ENCODE measurements at places on chromosomes 7 and 10.

DNA sequence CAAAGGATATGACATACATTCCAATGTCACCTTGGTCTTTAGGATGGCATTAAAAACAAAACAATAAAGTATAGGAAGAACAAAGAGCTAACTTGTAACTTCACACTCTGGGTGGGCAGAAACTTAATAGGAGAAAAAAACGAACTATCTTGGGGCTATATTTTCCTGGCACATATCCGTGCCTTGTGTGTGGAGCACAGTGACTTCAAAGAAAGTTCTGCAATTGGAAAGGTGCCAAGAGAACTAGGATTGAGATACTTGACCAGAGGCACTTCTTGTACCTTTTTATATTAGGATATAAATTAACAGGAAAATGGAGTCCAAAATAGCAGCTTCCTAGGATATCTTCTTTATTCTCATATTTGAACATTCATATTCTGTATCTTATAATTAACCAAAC lies 148.4 kb downstream of the SEMA3D start:
- DNase-seq: no peak

DNA sequence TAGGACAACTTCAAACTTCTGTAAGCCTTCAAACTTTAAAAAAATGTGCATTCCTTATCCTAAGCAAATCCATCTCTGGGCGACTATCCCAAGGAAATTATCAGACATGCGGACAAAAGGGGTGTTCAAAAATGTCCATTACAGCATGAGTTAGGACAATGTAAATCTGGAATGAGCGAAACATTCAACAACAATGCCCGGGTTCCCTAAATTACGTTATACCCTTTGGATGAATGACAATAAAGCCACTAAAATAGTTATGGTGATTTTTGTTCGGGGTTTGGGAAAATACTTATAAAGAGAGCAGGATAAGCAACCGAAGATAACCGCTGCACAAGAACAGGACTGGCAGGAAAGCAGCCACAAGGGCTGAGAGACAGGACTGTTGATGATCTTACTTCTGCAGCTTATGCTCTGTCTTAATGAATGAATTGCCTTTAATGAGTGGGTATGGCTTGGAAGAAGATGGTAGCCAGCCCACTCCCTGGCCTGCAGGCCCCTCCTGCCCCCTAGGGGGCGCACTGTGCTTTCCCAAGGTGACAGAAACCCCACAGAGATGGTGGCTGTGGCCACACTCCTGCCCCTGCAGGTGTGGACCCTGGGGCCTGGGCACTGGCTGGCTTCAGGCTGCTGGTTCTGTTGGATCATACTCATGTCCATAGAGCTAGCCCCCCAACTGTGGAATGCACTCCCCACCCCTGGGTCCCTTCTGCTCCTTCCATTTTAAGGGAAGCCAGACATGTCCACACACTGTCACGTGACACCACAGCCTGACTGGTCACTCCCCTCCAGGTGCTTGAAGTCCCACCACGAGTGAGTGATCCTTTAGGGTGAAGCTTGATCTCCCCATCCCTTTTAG lies 45.0 kb downstream of the ZCCHC24 start:
- peak; percentile 48 for DNase-seq

DNA sequence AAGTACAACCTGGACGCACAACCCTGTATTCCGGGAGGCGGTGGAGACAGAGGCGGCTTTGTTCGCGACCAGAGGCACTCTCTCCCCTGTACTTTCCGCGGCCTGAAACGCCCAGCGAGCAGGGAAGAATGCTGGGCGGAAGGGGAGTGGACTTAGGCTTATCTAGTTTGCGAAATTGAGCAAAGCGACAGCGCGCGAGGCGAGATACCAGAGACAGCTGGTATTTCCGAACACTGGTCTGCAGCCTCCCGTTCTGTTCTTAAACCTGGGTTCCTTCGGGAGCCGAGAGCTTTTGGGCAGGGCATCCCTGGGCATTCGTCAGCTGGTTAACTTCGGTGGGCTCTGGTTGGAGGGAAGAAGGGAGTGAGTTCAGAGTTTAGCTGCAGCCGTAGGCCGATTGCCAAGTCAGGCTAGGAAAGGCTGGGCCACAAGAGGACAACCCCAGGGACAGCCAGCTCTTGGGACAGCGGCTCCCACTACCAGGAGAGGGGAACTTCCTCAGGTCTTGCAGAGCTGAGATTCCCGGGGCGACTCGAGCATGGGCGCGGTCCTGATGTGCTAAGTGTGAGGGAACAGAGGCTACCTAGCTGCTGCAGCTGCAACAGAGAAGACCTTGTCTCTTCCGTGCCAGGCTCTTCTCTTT lies 3.9 kb downstream of the HMX3 start:
- DNase-seq: no peak

GRCh38 chr10:34380856-34381255 lies 434.2 kb downstream of the PARD3 start:
- DNase-seq: no peak

- no peak for DNase-seq
Measured at GRCh38 chr7:34061149-34061548, 155.8 kb downstream of the BMPER start.

DNA sequence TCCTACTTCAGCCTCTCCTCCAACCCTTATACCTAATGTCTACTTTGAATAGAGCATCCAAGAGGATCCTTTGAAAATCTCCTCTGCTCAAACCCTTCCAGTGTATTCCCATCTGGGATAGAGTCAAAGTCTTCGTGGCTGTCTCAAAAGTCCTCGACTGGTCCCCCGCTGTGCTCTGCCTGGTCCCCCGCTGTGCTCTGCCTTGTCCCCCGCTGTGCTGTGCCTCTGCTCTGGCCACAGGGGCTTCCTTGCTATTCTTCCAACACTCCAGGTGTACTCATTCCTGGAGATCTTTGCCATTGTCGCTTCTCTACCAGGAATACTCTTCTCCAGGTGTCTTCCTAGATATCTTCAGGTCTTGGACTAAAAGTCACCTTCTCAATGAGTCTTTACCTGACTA lies 36.1 kb upstream of the COMMD3 start:
- DNase-seq: no peak

GRCh38 chr7:139737221-139738100 lies 40.3 kb downstream of the HIPK2 start:
- no peak for DNase-seq

DNA sequence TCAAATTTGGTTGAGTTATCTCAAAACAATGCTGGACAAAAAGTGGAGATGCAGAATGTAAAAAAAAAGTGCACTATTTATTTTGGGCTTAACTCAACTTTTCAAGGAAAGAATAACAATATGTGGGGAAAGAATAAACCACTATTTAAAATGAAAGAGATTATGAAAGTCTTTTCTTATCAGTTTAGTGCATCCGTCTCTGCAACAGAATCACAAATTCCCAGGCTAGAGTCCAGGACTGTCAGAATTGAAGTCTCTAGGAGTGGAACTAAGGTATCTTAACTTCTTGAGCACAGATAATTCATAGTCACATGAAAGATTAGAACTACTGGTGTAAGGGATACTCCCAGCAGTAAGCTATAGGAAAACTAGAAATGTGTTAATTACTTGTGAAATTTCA lies 1200.3 kb upstream of the LRRN3 start:
- no peak for DNase-seq

Measured in stimulated activated CD4-positive, alpha-beta T cell treated with anti-CD3 and anti-CD28 coated beads, Interleukin-2, amount 100 ng/mL, for 24 hours (primary cell).